ENCODE measurements at places on chromosomes 13 and 19.

GRCh38 chr13:92355213-92355612 is 871.4 kb upstream of the GPC6 start:
- DNase-seq = no peak

DNA sequence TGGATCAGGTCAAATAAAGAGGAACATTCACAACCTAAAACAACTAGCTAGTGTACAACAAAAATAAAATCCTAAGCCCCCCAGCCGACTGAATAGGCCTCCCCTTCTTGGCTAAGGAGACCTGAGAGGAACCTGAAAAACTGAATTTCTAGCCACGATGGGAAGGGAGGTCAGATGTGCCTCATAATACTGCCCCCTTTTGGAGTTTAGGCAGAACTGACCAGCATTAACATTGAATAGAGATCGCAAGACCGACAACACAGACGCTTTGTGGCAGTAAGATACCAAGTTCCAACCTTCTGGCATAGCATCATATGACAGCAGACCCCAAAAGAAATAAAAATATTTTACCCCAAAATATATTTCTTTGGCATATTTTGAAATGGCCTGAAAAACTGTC is 15.9 kb downstream of the CBY2 start:
- DNase-seq = no peak

GRCh38 chr13:96720446-96720845 is 273.8 kb downstream of the OXGR1 start:
- no peak for DNase-seq

GRCh38 chr13:35157143-35157755 is 215.2 kb downstream of the NBEA start:
- no peak for DNase-seq

DNA sequence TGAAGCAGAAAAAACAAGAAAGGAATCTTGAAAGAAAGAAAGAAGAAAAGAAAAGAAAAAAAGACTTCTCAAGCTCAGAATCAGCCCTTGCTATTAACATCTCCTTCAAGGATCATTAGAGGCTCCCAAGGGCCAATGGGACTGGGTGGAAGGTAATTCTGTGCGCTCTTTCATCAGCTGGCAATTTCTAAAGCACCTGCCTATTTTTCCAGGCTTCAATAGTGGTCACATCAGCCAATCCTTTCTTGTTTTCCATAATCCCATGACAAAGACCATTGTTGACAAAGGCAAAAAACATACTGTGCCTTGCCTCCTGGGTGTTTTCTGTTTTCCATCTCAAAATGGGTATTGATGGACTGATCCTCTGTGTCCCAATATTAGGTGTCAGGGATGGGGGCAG is 88.2 kb upstream of the TSC22D1 start:
- no peak for DNase-seq

DNA sequence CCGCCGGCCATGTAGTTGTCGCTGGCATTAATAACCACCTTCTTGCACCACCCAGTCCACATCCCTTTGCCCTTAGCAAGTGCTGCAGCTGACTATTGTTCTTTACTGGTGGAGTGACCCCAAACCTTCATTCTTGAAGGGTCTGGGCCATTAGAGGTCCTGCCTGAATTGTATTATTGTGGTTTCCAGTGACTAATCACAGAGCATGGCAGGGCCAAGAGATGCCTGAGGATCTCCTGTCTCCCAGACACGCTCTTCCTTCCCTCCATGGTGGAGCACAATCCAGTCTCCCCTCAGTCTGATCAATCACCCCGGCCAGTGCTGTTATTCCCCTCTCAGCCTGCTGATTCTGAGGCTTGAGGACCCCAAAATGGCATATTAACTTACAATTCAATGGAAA is 39.0 kb downstream of the C1QTNF9 start:
- DNase-seq = no peak

DNA sequence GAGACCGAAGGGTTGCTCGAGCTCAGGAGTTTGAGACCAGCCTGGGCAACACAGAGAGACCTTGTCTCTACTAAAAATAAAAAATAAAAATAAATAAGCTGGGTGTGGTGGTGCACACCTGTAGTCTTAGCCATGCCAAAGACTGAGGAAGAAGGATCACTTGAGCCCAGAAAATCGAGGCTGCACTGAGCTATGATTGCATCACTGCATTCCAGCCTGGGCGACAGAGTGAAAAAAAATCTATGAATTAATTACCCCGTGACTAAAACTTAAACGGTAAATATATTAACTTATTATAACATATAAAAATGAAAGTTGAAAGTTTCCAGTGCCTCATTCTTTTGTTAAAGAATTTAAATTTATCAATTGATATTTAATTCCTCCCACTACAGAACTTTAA is 273.7 kb downstream of the KLF12 start:
- no peak for DNase-seq

DNA sequence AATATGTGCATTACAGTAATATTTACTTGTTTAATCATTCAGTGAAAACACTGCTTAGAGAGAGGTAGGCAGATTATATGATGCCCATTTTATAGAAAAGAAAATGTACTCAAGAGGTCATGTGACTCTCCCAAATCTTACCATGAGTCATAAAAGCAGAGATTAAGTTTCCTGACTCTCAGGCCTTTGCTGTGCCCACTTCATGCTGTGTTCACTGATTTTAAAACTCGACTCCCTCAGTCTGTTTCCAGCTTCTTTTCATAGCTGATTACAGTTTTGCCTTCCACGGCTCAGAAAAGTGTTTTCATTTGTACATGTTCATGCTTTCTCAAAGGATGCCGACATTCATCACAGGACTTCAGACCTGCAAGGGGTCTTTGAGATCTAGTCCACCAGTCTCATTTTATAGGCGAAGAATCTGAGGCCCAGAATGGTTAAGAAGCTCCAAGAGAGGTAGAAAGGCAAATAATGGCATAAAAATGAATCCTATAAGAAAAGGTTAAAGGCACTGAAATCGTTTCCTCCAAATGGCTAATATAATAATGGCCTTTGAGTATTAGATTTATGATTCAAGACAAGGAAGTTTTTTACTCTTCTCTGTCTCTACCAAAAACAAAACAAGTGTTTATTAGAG is 9.0 kb upstream of the IPO5 start:
- no peak for DNase-seq

GRCh38 chr19:18523841-18524240 is 2.0 kb upstream of the ELL start:
- DNase-seq = no peak

- DNase-seq = no peak
These were observed 59.5 kb upstream of the CYSLTR2 start for GRCh38 chr13:48594096-48594815.

- DNase-seq = no peak
These were observed 50.8 kb upstream of the PCDH8 start for GRCh38 chr13:52899206-52899605.

GRCh38 chr13:104779311-104779993 is 1713.2 kb upstream of the SLC10A2 start:
- no peak for DNase-seq

DNA sequence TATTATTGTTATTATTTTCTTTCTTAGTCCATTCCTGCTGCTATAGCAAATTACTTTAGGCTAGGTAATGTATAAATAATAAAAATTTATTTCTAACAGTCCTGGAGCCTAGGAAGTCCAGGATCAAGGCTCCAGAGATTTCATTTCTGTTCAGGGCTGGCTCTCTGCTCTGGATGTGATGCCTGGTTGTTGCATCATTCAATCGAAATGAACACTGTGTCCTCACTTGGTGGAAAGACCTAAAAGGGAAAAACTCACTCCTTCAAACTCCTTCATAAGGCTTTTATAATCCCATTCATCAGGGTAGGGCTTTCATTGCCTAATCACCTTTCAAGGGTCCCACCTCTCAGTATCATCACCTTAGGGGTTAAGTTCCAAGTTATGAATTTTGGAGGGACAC is 395.0 kb downstream of the EFNB2 start:
- DNase-seq = no peak

DNA sequence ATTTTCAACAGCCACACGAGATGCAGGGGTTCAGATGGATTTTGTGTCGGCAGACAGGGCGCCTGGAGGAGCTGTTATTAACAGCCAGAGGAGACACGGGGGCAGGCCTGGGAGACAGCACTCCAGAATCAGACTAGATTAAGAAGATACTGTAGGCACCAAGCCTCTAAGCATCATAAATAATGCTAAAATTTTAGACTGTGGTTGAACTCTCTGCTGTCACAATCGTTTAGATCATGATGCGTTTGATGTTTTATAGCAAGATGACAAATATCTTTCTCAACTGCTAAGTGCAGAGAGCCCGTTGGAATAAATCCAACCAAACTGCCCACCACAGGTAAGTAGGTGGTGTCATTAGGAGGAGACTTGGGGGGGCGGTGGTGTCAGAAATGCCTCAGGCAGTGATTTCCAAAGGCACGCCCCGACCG is 63.9 kb downstream of the CEBPG start:
- no peak for DNase-seq
